CD4-positive, alpha-beta T cell treated with Interleukin-4 for 4 hours (primary cell): ENCODE measurements at places on chromosomes 12 and 14.

DNA sequence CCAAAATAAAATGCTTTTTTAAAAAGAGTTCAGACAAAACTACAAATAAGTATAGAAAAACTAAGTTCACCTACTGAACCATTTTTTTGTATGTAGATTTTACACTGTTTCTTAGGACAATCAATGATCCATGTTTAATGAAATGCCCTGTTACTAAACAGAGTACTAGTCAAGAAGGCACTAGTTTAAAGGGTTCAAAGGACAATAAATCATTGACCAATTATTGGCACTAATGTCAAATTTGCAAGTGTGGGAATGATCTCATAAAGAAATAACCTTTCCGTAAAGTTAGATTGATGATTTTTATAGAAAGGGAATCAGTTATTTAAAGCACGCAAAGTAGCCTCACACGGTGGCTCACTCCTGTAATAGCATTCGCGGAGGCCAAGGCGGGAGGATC is 4.2 kb downstream of the DNAI7 start:
- DNase-seq = no peak

DNA sequence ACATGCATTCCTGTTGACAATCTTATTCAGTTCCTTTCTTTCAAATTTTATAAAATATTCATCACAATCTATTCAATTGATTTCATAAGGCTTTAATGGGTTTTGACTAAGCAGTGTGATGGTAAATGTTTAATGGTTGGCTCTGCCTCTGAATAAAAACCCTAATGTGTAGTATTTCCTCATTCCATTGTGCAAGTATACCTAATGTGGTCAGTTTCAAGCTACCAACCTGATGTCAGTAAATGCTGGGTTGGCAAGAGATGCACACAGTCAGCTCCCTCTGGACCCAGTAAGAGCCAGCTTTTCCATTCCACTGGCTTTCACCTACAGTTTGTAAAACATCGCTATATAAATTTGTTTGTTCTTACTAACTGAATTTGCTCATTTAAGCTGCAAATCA is 53.9 kb downstream of the METTL25 start:
- no peak for DNase-seq

DNA sequence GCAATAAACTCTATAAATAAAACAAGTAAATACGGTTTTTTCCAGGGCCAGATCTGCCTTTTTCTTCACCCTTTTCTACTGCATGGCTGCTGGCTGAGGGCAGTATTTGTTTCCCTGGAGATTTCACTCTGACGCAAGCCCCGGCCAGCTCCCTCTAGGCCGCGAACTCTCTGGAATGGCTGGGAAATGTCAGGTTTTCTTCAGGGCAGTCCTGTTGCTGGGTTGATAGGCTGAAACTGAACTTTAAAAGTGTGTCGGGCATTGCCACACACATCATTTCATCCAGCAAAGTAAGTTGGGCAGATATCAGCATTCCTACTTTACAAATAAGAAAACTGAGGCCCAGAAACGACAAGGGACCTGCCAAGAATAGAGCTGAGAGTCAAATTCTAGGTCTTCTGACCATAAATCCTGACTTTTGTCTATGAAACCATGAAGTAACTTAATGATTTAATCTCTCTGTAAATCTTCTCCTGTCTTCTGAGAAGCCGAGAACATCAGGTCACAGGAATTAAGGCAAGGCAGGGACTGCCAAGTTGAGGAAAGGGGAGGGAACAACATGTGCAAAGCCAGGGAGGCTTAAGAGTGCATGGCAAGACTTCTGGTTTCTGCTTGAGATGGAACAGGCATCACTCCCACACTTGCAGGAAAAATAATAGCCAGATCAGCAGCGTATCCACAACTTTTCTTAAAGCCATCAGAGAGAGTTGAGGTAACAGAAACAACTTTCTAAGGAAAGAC is 205.0 kb upstream of the CCDC196 start:
- no peak for DNase-seq

GRCh38 chr14:91837076-91837475 is 30.3 kb downstream of the TC2N start:
- no peak for DNase-seq

GRCh38 chr12:77830583-77831351 is at the start of gene NAV3:
Gene NAV3, plus strand, starts transcription at chr12:77830894. Its CDS starts 568 bp downstream, at chr12:77831462.
- no peak for DNase-seq

GRCh38 chr14:80805136-80805535 is 136.4 kb downstream of the CEP128 start:
- no peak for DNase-seq

- DNase-seq = no peak
These were observed 274.0 kb downstream of the VRK1 start for GRCh38 chr14:97071177-97071576.

- no peak for DNase-seq
These were observed 4.4 kb downstream of the TBX5 start for GRCh38 chr12:114401328-114402083.
